B cell (primary cell): ENCODE measurements at places on chromosomes 13 and 19.

GRCh38 chr19:3844596-3844995 lies 24.2 kb downstream of the ZFR2 start:
- H3K36me3 ChIP-seq: no peaks in the 10 kb centered on the region
- no peak for DNase-seq
- no peak overlapping the region for H3K4me3 ChIP-seq
- H3K4me1 ChIP-seq: no peaks in the 10 kb centered on the region
- H3K27me3 ChIP-seq: no peaks in the 10 kb centered on the region

DNA sequence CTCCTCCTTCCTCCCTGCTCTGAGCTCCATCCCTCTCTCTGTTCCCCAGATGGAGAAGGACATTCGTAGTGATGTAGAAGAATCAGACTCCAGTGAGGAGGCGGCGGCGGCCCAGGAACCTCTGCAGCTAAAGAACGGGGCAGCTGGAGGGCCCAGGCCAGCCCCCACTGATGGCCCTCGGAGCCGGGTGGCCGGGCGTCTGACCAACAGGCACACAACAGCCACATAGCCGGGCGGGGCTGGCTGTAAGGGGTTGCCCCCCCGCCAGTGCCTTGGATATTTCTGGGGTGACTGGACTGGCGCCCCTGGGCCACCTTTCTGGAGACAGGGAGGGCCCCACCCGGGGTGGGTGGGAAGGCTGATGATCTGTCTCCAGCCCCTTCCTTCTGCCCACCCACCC lies 46.3 kb downstream of the CD320 start:
- no peak for DNase-seq
- no peaks in the 10 kb centered on the region for H3K4me1 ChIP-seq
- H3K4me3 ChIP-seq: no peak overlapping the region
- H3K36me3 ChIP-seq: peaks cover 2% of the 10 kb centered on the region
- H3K27me3 ChIP-seq: no peaks in the 10 kb centered on the region

GRCh38 chr19:5052515-5052914 lies 83.6 kb downstream of the KDM4B start:
- peak; percentile 46 for DNase-seq
- no peak overlapping the region for H3K27ac ChIP-seq
- H3K27me3 ChIP-seq: no peaks in the 10 kb centered on the region
- peaks cover 20% of the 10 kb centered on the region for H3K36me3 ChIP-seq
- H3K4me1 ChIP-seq: peaks cover 53% of the 10 kb centered on the region

GRCh38 chr13:34344816-34345215 lies 526.9 kb downstream of the RFC3 start:
- H3K36me3 ChIP-seq: no peaks in the 10 kb centered on the region
- no peak for DNase-seq
- H3K4me1 ChIP-seq: no peaks in the 10 kb centered on the region
- H3K27ac ChIP-seq: no peak overlapping the region
- no peaks in the 10 kb centered on the region for H3K27me3 ChIP-seq

GRCh38 chr19:18419699-18420460 lies 682 bp downstream of the SSBP4 start:
- DNase-seq: peak; percentile 62
- H3K36me3 ChIP-seq: no peaks in the 10 kb centered on the region
- peaks cover 64% of the 10 kb centered on the region for H3K4me1 ChIP-seq
- peaks cover 43% of the 10 kb centered on the region for H3K27me3 ChIP-seq
- no peak overlapping the region for H3K27ac ChIP-seq

- peak; percentile 74 for DNase-seq
- H3K4me3 ChIP-seq: no peak overlapping the region
- H3K4me1 ChIP-seq: peaks cover 15% of the 10 kb centered on the region
- no peak overlapping the region for H3K27ac ChIP-seq
- H3K36me3 ChIP-seq: peaks cover 4% of the 10 kb centered on the region
Measured at GRCh38 chr19:46748325-46749109, 2.3 kb upstream of the STRN4 start.

DNA sequence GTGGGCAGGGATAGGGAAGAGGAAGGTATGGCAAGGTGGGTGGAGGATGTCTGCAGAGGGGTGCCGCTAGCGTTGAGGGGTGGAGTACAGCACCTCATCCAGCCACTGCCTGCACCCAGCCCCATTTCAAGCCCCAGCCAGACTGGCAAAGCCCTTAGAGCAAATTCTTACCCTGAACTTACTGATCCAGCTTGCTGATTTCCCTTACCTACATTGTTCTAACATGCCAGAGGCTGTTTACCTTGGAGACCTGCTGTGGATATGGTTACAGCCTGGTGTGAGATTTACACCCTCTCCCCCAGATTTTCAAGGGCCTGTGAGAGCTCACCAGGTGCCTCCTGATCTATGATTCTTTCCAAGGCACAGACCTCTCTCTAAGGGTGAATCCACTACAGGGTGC lies 86.0 kb downstream of the ZNF726 start:
- no peaks in the 10 kb centered on the region for H3K4me1 ChIP-seq
- no peak overlapping the region for H3K27ac ChIP-seq
- H3K4me3 ChIP-seq: no peak overlapping the region
- no peaks in the 10 kb centered on the region for H3K36me3 ChIP-seq
- no peaks in the 10 kb centered on the region for H3K27me3 ChIP-seq
- DNase-seq: no peak

DNA sequence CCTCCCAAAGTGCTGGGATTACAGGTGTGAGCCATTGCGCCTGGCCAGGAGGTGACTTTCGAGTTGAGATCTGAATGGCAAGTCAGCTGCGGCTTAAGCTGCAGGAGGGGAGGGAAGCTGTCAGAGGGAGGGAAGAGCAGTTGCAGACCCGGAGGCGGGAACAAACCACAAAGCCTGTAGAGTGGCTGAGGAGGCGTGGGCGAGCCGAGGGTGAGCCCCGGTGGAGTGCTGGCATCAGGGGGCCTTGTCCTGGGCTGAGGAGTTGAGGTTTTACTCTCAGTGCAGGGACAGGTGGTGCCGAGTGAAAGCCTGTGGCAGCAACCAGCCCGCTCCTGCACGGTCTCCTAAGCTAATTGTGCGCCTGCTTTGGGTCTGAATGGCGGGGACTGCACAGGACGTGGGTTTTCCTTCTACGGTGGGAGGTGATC lies 24.2 kb downstream of the PPP1R37 start:
- H3K4me1 ChIP-seq: peaks cover 45% of the 10 kb centered on the region
- peak; percentile 28 for DNase-seq
- H3K27ac ChIP-seq: no peak overlapping the region
- no peak overlapping the region for H3K4me3 ChIP-seq
- H3K36me3 ChIP-seq: no peaks in the 10 kb centered on the region

DNA sequence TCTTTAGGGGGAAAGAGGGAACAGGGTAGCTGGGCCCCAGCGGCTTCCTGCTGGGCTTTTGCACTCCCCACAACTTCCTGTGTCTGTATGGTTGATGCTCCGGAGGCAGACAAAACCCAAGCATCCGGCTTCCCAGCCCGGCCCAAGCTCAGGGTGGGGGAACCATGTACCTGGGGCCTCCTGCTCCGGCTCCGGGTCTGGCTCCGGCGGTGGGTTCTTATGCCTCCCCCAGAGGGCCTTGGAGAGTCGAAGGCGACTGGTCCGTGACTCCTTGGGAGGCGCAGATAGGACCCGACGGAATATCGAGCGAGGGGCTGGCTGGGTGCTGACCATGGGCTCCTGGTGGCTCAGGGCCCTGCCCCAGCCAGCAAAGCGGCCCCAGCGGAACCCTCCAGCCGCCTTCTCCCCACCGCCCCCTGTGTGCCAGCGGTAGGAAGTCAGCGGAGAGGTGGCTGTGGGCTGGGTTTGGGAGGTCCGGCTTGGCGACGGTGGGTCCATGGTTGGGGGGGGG lies 428 bp downstream of the RASAL3 start:
- peak; percentile 77 for DNase-seq
- peaks cover 48% of the 10 kb centered on the region for H3K4me1 ChIP-seq
- H3K4me3 ChIP-seq: peak overlapping the region; percentile 85
- H3K27me3 ChIP-seq: peaks cover 5% of the 10 kb centered on the region

- H3K27me3 ChIP-seq: no peaks in the 10 kb centered on the region
- no peaks in the 10 kb centered on the region for H3K4me1 ChIP-seq
- H3K36me3 ChIP-seq: peaks cover 4% of the 10 kb centered on the region
Measured at GRCh38 chr13:52673465-52673864, 20.8 kb downstream of the SUGT1 start.

DNA sequence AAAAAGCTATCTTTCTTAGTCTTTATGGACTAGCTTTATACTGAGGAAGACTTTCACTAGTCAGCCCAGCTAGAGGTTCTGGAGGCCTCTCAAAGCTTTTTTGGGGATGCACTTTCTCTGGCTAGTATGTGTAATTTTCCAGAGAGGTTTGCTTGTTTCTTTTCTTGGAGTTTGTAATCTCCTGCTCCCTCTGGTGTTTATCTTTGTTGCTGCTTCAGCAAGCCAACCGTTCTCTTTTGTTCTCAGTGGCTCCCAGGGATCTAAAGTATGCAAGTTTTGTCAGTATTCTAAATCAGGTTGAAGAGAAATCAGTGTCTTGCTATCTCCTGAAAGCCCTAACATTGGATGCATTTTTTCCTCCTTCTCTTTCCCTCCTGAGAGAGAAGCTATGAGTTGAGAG lies 121.1 kb upstream of the MYO16 start:
- H3K4me1 ChIP-seq: no peaks in the 10 kb centered on the region
- no peaks in the 10 kb centered on the region for H3K36me3 ChIP-seq
- H3K27ac ChIP-seq: no peak overlapping the region
- DNase-seq: no peak
- no peak overlapping the region for H3K4me3 ChIP-seq
- no peaks in the 10 kb centered on the region for H3K27me3 ChIP-seq

GRCh38 chr13:75368167-75368566 lies 113.8 kb downstream of the TBC1D4 start:
- H3K27me3 ChIP-seq: no peaks in the 10 kb centered on the region
- H3K4me1 ChIP-seq: no peaks in the 10 kb centered on the region
- no peak overlapping the region for H3K4me3 ChIP-seq
- H3K36me3 ChIP-seq: no peaks in the 10 kb centered on the region
- no peak for DNase-seq

DNA sequence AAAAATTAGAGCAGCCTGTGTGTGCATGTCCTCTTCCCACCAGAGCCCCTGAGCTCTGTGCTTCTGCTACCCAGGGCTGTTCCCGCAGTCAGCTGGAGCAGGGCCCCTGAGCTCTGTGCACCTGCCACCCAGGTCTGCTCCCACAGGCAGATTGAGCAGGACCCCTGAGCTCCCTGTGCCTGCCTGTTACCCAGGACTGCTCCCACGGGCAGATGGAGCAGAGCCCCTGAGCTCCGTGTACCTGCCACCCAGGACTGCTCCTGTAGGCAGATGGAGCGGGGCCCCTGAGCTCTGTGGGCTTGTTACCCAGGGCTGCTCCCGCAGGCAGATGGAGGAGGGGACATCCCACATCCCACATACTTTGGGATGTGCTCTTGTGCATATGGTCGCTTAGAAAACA lies 186.8 kb upstream of the SOX1 start:
- no peaks in the 10 kb centered on the region for H3K36me3 ChIP-seq
- DNase-seq: no peak
- H3K4me3 ChIP-seq: no peak overlapping the region
- H3K4me1 ChIP-seq: no peaks in the 10 kb centered on the region
- no peaks in the 10 kb centered on the region for H3K27me3 ChIP-seq

- no peak for DNase-seq
- no peak overlapping the region for H3K27ac ChIP-seq
- H3K36me3 ChIP-seq: peaks cover 5% of the 10 kb centered on the region
- no peak overlapping the region for H3K4me3 ChIP-seq
Measured at GRCh38 chr13:31250435-31250834, 50.7 kb downstream of the B3GLCT start.

GRCh38 chr13:96728463-96728862 lies 265.8 kb downstream of the OXGR1 start:
- DNase-seq: no peak
- no peak overlapping the region for H3K27ac ChIP-seq
- H3K36me3 ChIP-seq: no peaks in the 10 kb centered on the region
- no peaks in the 10 kb centered on the region for H3K4me1 ChIP-seq

DNA sequence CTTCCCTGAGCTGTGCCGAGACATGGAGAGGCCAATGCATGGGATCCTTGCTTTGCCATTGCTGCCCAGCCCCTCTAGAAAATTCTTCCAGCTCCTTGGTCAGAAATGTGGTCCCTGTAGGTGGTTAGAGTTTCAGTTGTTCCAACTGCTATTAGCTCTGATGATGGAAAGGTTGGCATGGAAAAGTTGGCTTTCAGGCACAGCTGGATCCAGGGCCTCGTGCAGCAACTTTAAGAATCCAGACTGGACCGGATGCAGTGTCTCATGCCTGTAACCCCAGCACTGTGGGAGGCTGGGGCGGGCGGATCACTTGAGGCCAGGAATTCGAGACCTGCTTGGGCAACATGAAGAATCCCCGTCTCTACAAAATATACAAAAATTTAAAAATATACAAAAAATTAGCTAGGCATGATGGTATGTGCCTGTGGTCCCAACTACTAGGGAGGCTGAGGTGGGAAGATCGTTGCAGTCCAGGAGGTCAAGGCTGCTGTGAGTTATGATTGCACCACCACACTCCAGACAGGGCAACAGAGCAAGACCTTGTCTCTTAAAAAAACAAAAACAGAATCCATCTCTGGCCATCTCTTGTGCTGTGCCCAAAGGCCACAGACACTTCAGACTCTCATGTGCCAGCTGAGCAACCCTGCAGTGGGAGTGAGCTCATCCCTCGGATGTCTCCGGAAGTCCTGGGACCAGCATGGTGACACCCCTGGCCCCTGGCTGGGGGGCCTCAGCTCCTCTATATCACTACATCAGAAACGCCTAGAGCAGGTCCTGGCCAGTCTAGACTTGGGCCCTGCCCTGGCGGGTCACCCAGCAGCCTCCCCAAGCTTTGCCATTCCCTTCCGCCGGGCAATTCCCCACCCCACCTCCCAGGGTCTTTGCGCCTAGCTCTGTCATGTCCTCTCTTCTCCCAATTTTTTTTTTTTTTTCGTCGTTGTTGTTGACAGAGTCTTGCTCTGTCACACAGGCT lies 16.8 kb downstream of the MEX3D start:
- no peaks in the 10 kb centered on the region for H3K27me3 ChIP-seq
- no peak for DNase-seq
- H3K27ac ChIP-seq: no peak overlapping the region
- no peak overlapping the region for H3K4me3 ChIP-seq
- H3K4me1 ChIP-seq: peaks cover 2% of the 10 kb centered on the region

DNA sequence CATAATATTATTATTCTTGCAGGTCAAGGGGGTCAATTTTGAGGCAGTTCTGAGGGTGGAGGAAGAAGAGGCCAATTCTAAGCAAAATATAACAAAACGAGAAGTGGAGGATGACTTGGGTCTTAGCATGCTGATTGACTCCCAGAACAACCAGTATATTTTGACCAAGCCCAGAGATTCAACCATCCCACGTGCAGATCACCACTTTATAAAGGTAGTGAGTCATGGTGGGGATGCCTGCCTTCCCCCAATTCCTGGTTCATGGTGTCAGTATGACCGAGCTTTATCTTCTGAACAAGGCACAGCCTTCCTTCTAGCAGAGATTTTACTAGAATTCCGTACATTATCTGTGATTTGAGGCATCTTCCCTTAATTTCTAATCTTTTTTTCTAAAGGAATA lies 9.4 kb upstream of the DCUN1D2 start:
- no peaks in the 10 kb centered on the region for H3K27me3 ChIP-seq
- H3K4me1 ChIP-seq: no peaks in the 10 kb centered on the region
- no peak overlapping the region for H3K4me3 ChIP-seq
- DNase-seq: no peak
- no peak overlapping the region for H3K27ac ChIP-seq
- H3K36me3 ChIP-seq: peaks cover 7% of the 10 kb centered on the region

- no peak overlapping the region for H3K27ac ChIP-seq
- H3K4me3 ChIP-seq: no peak overlapping the region
Measured at GRCh38 chr19:33706631-33707030, 84.9 kb downstream of the CHST8 start.

- H3K4me1 ChIP-seq: no peaks in the 10 kb centered on the region
- peak; percentile 17 for DNase-seq
- H3K27ac ChIP-seq: no peak overlapping the region
- H3K36me3 ChIP-seq: peaks cover 61% of the 10 kb centered on the region
- no peaks in the 10 kb centered on the region for H3K27me3 ChIP-seq
Measured at GRCh38 chr19:7554990-7555864, 19.7 kb downstream of the PNPLA6 start.

- peak; percentile 79 for DNase-seq
- H3K36me3 ChIP-seq: peaks cover 37% of the 10 kb centered on the region
- H3K27ac ChIP-seq: peak overlapping the region; percentile 85
Measured at GRCh38 chr19:40797963-40798682, 868 bp upstream of the EGLN2 start.
